DMS153 (cell line): ENCODE measurements at places on chromosomes 11 and 22.

GRCh38 chr11:122697636-122698167 lies 42.2 kb downstream of the UBASH3B start:
- no peak for DNase-seq

DNA sequence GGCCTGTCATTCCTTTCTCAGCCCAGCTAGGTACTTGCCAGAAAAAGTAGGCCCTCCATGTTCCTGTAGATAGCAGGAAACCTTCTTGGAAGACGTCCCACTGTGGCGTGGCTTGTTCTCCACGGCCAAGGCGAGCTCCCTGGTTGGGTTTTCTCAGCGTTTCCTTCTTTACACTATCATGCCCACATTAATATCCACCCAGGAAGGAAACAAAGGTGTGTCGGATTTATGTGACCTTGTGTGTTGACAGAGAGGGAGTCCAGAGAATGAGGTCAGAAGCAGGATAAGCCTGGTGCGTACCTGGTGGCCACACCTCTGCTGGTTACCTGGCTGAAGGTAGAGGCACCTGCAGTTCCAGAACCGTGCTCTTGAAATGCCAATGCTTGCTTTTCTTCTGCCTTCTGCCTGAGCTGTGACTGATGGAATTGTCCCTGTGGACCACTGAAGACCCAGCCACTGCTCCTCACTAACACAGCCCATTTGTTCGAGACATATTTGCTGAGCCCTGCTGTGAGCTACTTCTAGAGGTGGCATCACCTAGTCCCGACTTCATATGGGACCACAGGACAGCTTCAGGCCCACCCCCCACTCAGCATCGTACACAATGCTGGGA lies 7.9 kb downstream of the ASPHD2 start:
- peak; percentile 4 for DNase-seq

GRCh38 chr22:24406322-24407277 lies 20.8 kb upstream of the ADORA2A start:
- DNase-seq = no peak

- no peak for DNase-seq
These were observed 15.1 kb downstream of the JHY start for GRCh38 chr11:122897606-122898210.

DNA sequence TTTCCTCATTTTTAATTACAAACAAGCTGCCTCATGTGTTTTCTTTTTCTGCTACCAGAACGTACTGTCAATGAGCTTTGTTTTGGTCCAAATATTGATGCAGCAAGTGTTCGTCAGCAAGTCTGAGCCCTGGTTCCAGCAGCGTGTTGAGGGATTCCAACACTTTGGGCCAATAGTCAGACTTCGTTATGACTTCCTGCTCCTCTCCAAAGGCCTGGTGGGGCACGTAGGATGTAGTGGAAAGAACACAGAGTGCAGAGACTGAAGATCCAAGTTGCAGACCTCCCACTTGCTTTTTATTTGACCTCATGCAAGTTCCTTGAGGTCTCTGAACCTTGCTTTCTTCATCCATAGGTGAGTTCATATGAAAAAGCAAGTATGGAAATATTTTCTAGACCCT lies 138.2 kb downstream of the BBOX1 start:
- no peak for DNase-seq

- no peak for DNase-seq
These were observed 57.2 kb downstream of the DDI1 start for GRCh38 chr11:104093426-104094280.

DNA sequence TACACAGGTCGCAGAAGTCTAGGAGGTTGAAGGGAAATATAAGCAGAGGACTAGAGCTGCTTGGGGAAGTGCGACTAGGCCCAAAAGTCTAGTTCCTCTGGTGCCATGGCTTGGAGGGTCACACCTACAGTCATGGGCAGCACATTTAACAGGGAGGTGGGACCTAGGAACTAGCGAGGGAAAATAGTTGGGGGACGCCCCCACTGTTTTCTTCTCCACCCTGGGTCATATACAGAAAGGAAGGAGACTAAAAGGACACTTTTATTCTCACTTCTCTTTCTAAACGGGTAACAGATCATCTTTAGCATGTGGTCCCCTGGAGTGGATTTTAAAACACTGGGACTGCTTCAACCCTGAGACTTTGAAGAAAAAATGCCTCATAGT lies 16.6 kb downstream of the APIP start:
- no peak for DNase-seq

GRCh38 chr11:66818231-66818955 lies 24.8 kb upstream of the RCE1 start:
- DNase-seq = no peak

DNA sequence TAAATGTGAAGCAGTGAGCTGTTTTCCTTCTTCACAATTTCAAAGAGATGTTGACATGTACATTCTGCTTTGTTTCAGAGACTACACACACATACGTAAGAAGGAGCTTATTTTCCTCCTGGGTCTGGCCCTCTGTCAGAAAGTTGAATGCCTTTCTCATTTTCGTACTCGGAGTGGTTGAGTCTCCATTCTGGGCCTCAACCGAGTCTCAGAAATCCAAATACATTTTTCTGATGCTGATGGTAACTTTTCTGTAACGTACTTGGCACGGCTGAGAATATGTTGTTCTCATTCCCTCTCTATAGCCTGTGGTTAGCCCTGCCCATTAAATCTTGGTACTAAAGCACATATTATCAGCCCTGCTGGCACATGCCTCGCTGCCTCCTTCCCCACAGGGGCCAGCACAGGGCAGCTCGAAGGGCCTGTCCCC lies 25.3 kb downstream of the PARVA start:
- no peak for DNase-seq

GRCh38 chr22:50691521-50691920 lies 18.9 kb downstream of the SHANK3 start:
- DNase-seq = peak; percentile 7

DNA sequence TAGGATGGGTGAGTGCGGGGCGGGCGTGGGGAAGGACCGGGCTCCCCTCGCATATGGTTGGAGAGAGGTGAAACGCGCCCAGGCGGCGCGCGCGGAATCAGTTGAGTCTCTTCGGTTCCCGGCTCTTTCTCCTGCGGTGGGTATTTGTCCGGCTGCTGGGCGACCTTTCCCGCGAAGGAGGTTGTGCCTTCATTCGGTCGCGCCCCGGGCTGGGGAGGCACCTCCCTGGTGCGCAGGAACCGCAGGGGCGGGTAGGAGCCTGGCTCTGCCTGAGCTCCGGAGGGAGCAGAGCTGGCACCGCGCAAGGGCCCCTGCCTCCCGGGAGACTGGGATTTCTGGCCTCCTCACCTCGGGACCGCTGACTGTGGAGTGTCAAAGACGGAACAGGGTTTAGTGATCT lies 27.5 kb downstream of the SAA4 start:
- DNase-seq = no peak

- DNase-seq = peak; percentile 77
These were observed 10.3 kb downstream of the SYT13 start for GRCh38 chr11:45275828-45276227.

GRCh38 chr11:21564095-21564494 lies 628.8 kb upstream of the ANO5 start:
- DNase-seq = no peak
